ENCODE measurements at places on chromosomes 7 and 10.

GRCh38 chr10:13887761-13888160, 301.0 kb downstream of the PRPF18 start:
- no peak for DNase-seq

GRCh38 chr10:33820531-33820930, 486.1 kb upstream of the NRP1 start:
- DNase-seq: no peak

- DNase-seq: peak; percentile 58
These were observed 293.3 kb upstream of the KLF14 start for GRCh38 chr7:131027287-131027773.

DNA sequence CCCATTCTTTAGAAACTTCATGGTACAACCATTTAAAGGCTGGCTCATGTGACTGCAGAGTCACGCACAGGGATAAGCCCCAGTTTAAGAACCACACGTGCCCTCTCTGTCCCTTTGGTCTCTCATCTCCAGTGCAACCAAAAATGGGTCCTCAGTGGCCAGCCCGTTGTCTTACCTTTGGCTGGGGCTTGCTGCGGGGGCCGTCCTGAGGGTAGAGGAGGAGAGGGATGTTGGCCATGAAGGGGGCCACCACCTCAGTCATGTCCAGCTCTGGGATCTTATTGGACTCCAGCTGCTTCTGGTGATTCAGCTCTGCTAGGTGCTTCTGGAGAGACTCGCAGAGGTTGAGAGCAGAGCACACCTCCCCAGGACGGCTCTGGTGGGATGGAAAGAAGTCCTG, 22.3 kb downstream of the PSAP start:
- no peak for DNase-seq

DNA sequence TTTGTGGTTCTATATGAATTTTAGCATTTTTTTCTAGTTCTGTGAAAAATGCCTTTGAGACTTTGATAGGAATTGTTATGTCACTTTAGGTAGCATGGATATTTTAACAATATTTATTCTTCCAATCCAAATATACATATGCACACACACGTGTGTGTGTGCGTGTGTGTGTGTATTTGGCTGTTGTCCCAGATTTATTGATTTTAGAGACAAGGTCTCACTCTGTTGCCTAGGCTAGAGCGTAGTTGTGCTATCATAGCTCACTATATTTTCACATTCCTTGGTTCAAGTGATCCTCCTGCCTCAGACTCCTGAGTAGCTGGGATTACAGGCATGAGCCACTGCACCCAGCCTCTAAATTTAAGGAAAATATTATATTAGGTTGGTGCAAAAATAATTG, 162.5 kb upstream of the TRIM24 start:
- DNase-seq: no peak

GRCh38 chr10:86858011-86858410, 99.4 kb downstream of the MMRN2 start:
- DNase-seq: no peak

GRCh38 chr7:26478550-26478949, 186.9 kb downstream of the SNX10 start:
- DNase-seq: no peak

DNA sequence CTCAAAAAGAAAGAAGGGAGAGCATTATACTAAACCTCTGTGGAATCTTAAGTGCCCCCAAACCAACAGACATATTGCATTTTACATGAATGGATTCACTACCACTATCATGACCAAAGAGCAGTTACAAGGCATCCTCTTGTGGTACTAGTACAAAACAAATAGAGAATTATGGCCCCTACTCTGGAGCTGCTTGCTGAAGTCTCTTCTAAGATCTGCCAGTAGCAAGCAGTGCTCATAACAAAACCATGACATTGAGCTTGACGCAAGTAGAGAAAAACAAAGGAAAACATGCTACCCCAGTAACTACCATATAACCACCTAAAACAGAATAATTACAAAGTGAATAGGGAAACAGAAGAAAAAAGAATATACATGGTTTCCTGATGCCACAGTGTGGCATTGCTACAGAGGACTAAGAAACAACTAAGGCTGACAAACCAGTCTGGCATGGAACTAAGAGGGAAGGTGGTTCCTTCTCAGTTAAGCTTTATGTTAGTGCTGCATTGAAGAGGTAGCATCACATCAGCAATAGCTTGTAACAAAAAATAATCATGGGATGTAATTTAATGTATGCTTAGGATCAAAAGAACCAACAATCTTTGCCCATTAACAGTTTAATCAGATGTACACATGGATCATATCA, 150.2 kb upstream of the AGR3 start:
- no peak for DNase-seq

- DNase-seq: no peak
These were observed 21.6 kb downstream of the MEST start for GRCh38 chr7:130513447-130513846.

DNA sequence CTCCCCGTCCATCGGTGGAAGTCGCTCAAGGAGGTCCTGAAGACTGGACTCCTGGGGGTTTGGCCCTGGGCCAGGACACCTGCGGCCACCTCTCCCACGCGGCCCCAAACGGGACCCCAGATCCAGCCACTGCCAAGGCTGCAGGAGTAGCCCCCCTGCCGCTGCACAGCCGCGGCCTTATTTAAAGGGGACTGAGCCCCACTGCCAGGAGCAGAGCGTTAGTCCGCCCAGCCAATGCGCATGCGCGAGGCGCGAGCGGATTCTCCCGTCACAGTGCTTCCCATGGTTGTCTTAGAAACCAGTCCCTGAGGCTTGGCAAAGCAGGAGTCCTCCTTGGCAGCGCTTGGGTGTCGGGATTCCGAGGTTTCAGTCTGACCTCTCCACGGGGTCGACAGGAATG, 320.0 kb downstream of the ZNF716 start:
- no peak for DNase-seq

DNA sequence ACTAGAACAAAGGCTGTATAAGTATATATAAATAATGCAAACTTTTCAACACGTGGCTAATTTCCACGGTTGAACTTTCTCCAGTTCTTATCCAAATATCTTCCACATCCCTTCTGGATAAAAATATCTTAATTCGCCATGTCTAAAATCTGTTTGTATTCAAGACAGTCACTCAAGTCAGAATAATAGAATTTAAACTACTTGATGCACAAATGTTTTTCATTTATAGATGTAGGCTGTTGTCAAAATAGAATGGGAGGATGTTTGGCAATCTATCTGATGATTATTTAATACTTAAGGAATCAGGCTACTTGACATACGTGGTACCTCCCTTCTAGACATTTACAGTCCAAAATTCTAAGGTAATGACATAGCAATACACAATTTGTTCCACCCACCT, 204.3 kb downstream of the TWIST1 start:
- no peak for DNase-seq

- DNase-seq: no peak
These were observed 2.6 kb downstream of the PLEKHS1 start for GRCh38 chr10:113754125-113754524.

DNA sequence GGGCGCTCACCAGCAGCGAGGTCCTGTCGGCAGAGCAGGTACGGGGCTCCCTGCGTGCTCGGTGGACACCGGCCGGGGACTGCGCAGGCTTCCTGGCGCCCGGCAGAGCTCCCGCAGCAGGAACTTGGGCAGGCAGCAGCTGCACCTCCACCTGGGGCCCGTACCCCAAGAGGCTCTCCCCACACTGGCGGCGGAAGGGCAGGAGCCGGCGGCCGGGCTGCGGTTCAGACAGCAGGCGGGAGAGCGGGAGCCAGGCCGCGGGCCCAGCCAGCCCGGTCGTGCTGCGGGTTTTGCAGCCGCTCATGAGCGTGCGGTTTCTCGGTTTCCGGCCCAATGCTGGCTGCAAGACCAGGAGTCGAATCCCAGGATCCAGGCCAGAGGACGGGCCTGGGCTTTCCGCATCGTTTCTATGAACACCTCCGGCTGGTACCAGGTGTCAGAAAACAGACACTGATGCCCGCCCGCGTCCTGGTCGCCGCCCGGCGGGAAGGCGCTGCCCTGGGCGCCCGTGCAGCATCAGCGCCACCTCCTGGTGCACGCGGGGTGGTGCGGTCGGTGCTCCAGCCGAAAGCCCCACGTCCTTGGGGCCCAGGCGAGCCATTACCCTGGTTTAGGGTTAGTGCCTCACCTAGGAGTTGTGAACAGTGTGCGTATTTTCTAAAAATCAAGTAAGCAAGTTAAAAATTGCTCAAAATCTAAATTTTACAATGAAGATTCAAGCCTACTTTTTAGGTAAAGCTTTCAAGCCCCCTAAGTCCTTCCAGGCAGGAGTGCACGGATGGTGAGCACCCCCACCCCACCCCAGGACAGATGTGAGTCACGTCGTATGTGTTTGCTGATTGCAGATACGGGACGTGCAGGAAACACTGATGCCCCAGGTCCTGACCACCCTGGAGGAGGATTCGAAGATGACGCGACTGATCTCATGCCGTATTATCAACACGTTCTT, 47.4 kb upstream of the PRKAR1B start:
- DNase-seq: peak; percentile 45

DNA sequence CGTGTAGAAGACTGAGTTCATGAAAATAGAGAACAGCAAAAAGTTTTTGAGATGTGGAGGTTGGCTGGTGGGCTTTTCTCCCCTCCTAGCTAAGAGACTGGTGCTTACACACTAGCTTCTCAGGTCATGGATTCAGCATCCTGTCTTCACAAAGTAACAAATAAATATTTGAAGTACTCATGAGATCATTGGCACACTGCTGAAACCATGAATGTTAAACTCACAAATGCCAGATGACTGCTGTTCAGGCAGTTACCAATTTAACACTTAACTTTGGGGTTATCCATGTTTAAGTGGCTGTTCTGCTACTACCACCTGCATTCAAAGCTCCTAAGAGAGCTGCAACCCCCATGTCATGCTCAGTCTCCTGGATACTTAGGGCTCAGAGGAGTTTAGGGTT, 119.0 kb upstream of the BET1 start:
- DNase-seq: no peak

DNA sequence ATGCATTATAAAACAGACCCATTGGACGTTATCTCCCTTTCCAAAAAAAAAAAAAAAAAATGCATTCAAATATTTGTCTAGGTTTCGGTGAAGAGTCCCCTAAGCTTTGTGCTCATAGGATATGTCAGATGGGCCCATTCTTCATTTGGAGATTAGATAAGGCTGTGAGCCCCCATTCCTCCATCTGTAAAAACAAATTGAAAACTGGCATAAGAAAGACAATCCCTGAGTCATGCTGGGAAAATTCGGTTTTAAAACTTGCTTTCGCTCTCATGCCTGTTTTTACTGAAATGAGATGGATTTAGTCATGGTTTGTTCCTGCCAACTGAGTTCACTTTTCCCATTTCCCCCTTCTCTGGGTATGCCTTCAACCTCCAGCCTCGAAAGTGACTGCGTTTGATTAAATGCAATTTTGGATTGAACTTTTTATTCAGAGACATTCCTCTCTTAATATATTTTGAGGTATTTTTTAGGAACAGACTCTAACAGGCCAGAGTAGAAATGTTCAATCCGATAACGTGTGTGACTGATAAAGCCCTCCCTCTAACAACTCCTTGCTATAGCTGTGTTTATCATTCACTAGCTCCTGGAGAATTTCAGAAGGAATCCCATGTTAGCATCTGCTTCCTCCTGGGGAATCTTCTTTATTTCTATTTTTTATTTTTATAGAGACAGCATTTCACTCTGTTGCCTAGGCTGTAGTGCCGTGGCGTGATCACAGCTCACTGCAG, 190.9 kb upstream of the LYZL2 start:
- DNase-seq: no peak

- DNase-seq: no peak
These were observed 1.4 kb downstream of the TNKS2 start for GRCh38 chr10:91799612-91799975.

Measured in upper lobe of left lung (tissue), 6 donors.